ENCODE measurements at places on chromosomes 4 and X.

DNA sequence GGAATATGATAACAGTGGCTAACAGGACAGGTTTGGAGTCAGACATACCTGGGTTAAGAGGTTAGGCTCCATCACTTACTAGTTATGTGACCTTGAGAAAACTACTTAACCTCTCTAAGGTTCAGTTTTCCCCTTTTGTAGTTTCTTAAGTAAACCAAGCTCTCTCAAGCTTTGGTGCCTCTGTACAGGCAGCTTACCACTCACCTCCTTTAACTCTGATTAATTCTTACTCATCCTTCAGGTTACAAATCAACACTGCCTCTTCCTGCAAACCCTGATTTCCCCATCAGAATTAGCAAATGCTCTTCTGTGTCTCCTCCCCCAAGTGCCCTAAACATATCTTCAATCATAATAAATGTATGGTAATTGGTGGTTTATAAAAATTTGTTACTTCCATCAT lies 3.5 kb upstream of the SERTM2 start:
- no peak for DNase-seq

DNA sequence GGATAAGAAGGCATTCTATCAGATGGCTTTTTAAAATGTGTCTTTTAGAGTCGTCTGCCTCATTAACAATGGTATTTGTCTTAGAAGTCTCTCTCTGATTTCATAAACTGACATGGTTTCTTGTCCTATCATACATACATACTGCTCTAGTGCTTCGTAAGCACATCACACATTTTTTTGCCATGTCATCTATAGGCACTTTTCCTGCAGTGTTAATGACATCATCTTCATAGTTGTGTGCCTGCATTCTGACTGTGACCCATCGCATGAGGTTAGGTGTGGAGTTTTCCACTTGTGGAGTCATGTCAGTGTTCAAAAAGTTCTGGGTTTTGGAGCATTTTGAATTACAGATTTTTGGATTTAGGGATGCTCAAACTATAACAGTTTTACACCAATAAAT lies 361.6 kb upstream of the SPOCK3 start:
- DNase-seq, result no peak

DNA sequence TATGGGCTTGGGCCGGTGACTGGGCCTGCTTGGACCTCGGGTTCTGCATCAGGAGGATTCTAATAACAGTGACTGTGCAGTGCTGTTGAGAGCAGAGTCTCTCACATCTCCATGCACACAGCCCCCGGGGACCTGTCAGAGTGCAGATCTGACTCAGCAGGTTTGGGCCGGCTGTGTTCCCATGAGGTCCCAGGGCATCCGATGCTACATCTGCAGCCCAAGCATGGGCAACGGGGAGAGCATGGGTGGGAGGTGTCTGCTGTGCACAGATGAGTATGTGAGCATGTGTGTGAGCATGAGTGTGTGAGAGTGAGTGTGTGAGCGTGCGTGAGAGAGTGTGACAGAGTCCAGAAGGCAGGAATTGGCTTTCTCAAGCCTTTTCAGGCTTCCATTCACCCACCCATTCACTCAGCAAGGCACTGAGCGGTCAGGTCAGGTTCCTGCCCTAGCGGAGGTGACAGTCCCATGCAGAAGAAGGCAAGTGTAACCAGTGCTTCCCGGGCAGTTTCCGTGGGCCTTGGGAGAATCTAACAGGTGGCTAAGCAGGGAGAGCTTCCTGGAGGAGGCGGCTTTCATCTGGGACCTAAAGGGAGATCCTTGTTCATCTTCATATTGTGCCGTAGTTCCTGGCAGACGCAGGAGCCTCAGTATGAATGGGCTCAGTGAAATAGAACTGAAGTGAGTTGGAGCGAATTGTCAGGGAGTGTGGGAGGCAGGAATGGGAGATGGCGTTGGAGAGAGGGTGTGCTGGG lies 62.6 kb downstream of the SORCS2 start:
- no peak for DNase-seq

- DNase-seq, result no peak
These were observed 348.7 kb downstream of the MAPK10 start for GRCh38 chr4:86011117-86011516.

DNA sequence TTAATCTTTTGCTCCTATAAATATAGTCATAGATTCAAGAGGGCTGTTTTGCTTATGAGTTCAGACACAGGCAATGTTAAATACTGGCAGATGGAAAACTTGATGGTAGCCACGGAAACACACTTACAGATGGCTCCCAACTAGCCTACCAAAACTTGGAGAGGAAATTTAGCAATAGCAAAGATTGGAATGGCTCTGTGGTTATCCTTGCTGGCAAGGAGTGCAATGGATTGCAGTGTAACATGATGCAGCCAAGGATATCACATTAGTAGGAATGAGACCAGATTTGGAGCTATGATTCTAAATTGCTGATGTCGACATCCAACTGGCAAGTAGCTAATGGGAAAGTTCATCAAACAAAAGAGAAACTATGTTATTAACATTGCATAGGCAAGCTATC lies 791.0 kb upstream of the DIAPH2 start:
- no peak for DNase-seq

- no peak for DNase-seq
These were observed 118.2 kb downstream of the FBXW7 start for GRCh38 chr4:152417673-152418072.

DNA sequence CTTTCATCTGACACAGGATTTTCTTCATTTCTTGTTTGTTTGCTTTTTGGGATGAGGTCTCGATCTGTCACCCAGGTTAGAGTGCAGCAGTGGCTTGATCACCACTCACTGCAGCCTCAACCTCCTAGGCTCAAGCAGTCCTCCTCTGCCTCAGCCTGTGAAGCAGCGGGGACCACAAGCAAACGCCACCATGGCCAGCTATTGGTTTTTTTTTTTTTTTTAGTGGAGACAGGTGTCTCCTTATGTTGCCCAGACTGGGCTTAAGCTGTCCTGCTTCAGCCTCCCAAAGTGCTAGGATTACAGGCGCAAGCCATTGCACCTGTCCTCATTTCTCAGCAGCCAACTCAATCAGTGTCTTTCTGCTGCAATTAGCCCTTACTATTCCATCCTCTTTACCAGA lies 10.3 kb downstream of the SPRY1 start:
- DNase-seq, result no peak

- DNase-seq, result no peak
These were observed 7.5 kb downstream of the ASB5 start for GRCh38 chr4:176261481-176261880.

DNA sequence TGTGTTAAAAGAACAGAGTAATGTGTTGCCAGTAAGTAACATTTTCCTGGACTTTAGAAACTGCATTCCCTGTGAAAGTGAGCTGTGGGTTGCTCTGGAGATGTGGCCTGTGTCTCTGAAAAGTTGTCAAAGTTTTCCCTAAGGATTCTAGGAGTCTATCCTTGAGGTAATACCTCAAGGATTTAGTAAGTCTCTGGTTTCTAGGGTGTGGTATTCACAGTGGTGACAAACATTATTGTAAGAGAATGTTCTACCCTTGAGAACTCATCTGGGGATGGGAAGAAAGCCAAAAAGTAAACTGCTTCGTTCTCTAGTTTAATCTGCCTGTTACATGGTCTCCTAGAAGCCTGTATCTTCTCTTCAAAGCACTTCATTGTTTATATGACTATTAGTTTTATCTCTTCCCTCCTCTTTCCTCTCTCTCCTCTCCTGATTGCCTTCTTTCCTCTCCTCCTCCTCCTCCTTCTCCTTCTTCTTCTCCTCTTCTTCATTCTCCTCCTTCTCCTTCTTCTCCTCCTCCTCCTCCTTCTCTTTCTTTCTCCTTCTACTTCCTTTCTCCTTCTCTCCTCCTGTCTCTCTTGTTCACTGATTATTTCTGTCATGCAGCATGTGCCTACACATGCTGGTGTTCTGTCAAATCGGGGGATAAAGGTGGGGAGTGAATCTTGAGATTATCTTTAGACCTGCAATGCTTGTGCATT lies 321.3 kb downstream of the PTTG2 start:
- no peak for DNase-seq

DNA sequence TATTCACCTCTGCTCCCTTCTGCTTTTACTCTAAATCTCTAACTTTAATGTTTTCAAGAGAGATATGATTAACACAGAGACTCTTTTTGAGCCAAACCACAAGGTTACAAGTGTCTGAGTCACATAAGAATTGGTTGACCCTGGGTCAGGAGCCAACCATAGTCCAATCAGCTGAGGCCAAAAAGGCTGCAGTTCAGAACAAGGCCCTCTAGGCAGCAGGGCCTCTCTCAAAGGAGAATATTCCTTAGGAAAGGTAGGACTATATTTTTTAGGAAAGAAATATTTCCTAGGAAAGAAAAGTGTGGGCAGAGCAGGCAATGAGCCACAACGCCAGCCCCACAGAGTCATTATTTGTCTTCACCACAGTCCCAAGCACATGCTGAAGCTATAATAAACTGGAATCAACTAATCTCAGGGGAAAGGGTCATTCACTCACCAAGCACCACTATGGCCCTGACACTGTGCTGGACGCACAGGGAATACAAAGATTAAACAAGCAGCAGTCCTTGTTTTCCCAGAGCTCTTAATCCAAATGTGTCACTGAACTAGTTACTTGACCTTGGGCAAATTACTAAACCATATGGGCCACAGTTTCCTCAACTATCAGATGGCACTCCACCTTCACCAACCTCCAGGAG lies 2.2 kb downstream of the ATP8A1 start:
- DNase-seq, result no peak

DNA sequence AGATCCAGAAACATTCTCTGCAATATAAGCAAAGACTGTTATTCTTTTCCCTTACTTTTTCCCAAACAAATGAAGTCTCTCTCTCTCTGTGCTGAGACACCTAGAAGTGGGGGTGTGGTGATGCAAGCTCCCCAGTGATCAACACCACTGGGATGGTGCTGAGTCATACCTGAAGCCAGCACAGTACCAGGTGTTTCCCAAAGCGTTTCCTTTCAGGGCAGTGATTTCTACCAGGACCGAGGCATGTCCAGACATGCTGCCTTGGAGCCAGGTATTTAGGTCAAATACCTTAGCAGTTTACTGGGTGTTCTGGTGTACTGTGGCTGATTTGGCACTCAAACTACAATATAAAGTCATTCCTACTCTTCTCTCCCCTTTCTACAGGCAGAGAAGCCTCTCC lies 726.5 kb downstream of the FAM133A start:
- no peak for DNase-seq

GRCh38 chrX:47384502-47384901 lies 14.1 kb downstream of the ZNF157 start:
- peak; percentile 63 for DNase-seq

DNA sequence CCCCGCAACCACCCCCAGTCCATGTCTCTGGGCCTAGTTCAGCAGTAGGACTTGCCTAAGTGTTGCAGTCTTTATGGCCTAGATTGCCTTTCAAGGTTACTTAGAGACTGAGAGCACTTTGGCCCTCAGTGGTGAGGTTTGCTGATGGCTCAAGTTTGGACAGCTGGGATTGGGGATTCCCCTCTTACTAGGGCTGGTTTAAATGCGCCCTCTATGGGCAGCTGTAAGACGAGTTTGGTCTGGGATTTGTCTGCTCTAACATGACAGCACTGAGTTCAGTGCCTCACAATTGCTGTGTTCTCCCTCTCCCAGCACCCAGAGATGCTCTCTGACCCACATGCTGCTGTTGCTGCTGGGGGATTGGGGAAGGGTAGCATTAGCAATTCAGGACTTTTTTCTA lies 23.1 kb downstream of the DACH2 start:
- DNase-seq, result no peak

DNA sequence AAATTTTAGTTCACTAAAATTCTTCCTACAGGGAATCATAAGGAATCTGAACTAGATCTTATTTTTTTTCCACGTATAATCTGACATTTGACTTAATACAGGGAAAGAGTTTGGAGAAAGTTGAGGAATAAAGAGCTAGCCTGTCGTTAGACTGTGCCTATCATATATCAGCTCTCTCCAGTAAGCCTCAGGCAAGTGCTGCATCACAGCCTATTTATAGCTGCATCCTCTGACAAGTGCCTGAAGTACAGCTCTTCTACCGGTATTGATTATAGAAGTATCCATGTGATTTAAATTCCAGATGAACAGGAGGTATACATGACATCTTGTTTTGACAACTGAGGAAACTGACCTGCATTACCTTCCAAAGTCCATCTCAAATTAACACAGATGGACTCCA lies 248.9 kb downstream of the TLL1 start:
- no peak for DNase-seq
